Stimulated activated CD4-positive, alpha-beta T cell treated with anti-CD3 and anti-CD28 coated beads, Interleukin-1b, Interleukin-23, amount 100 ng/mL, for 24 hours (primary cell): ENCODE measurements at places on chromosomes 4 and X.

DNA sequence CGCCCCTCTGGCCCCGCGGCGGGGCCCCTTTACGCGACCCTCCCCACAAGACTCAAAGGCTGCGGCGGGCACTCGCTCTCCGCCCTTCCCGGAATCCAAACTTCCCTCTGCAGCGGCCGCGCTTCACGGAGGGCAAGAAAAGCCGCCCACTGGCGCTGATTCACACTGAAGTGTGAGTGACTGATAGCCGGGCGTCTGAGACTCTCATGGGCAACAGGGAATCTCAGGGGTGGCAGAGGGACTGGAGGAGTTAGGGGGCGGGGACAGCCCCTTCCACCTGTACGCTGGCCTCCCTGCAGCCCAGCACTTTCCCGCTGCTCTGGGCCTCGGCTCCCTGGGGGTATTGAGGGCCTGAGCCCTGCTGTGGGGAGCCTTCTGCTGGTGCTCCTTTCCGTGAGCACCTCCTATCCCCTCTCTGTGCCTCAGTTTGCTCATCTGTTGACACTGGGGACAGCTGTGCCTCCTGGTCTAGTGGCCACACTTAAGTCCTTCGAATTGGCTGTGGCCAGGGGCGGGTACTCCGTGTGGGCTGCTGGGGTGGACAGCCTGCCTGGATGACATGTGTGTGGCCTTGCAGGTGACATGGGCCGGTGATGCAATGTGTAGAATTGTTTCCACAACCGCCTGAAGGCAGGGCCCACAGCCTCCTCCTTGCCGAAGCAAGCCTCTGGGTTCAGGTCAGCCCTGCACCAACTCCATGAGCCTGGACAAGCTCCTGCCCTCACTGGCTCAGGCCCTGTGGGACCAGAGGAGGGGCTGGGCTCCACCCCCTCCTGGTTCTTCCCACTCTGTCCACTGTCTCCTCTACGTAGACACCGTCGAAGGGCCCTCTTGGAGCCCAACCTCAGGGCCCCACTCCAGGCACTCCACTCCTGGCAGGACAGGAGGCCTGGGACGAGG, 951 bp downstream of the SH3BP2 start:
- DNase-seq: no peak

- DNase-seq: no peak
Observed at GRCh38 chrX:47625365-47625764, 4.4 kb downstream of the CFP start.

DNA sequence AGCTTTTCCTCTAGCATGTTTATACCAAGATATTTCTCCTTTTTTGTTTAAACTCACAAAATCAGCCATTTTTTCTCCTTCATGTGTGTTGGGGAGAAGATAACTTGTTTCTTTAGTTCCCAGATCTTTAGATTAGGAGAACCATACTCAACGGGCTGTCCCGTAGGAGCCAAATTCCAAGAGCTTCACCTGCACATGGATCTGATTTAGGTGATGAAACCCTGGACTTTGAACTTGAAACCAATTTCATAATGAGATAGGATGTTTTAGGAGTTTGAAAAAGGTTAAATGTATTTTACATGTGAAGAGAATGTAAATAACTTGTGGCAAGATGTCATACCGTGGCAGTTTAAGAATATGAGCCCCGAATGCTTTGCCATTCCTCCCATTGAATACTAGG, 280.0 kb upstream of the PCDH18 start:
- DNase-seq: no peak

- DNase-seq: no peak
Observed at GRCh38 chr4:133759428-133759827, 442.2 kb downstream of the PABPC4L start.

DNA sequence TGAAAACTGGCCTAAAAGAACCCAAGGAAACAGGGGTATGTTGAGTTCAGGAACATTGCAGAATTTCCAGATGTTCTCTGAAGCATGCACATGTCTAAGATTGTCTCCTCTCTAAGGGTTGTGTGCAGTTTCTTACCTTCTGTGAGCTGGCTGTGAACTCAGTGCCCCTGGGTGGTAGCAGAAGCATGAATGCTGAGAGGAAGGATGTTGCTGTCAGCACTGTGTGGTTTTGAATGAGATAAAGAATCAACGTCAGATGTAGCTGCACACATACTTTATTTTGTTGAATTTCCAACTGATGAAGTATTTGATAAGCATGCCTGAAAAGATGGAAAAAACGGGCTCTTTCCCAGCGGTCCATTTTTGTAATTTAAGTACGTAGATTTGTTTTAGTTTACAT, 23.8 kb upstream of the CD38 start:
- DNase-seq: no peak
